Liver (tissue), 10 donors: ENCODE measurements at places on chromosomes 4 and X. TPM values are rescaled to one million over a fixed set of nuclear protein-coding genes. Genes with fewer than 3 reads are reported as not detected.

Gene SSX2
- not detected for polyA plus RNA-seq

Gene ZCCHC18
- not detected for polyA plus RNA-seq

Gene ARMCX1
- 1.8 TPM for polyA plus RNA-seq

Gene CASK
- polyA plus RNA-seq, result 3.6 TPM

Gene RNF150
- polyA plus RNA-seq, result 0.56 TPM

Gene MGARP
- not detected for polyA plus RNA-seq

Gene BANK1
- 0.06 TPM for polyA plus RNA-seq

Gene C4orf51
- polyA plus RNA-seq, result not detected
